ENCODE measurements at places on chromosomes 13 and 19.

DNA sequence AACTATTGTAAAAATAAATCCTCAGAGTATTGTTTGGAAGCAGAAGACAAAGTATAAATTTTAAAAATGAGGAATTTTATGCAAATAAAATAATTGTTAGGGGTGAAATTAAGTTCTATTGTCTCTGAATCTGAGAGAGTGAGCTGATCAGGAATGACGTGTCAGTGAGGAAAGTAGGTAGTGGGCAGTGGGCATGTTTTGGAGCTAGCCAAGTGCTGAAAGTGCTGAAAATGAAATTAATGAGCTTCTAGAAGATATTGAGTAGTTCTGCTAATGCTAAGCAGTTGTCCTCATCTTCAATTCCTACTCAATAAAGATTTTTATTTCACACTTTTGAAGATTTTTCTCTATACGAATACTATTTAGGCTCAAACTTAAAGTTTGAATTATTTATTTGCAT lies 1167.8 kb upstream of the PCDH20 start:
- no peak for DNase-seq

- DNase-seq: no peak
Observed at GRCh38 chr13:33125821-33126570, 109.8 kb downstream of the KL start.

DNA sequence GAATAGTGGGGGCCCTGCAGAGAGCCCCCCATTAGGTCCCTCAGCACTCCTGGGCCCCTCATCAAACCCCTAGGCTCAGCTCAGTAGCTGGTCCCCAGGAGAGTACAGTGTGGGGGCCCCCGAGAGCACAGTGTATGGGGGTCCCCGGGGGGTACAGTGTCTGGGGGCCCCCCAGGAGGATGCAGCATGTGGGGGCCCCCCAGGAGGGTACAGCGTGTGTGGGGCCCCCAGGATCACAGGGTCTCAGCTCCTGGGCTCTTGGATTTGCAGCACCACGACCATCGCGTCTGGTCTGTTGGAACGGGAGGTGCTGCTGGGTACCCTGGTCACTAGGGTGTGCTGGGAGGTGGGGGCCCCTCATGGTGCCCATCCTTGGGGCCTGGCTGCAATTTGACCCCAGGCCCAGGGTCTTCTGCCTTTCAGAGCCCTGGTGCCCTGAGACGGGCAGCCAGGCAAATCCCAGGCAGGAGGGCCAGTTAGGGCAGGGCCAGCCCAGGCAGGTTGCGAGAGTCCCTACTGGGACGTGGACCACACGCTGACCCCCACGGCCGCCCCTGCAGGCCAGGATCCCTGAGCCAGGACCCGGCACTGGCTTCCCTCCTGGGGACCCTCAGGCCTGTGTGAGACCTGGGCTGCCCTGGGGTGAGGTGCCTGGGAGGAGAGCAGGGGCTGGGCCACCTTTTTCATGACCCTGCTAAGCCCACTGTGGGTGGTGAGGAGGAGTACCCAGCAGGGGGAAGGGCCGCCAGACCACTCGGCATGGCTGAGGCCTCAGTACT lies 13.6 kb downstream of the CBARP start:
- no peak for DNase-seq

GRCh38 chr19:55679343-55680257 lies 4.6 kb downstream of the EPN1 start:
- DNase-seq: no peak
